Osteocyte (in vitro differentiated cells): ENCODE measurements at places on chromosomes 4 and X. TPM values are rescaled to one million over a fixed set of nuclear protein-coding genes. Genes with fewer than 3 reads are reported as not detected.
A peak's percentile ranks its signal among the peaks of the same experiment; 100 is the strongest.

The DIPK2B gene
- not detected in 2 replicates for total RNA-seq

DNA sequence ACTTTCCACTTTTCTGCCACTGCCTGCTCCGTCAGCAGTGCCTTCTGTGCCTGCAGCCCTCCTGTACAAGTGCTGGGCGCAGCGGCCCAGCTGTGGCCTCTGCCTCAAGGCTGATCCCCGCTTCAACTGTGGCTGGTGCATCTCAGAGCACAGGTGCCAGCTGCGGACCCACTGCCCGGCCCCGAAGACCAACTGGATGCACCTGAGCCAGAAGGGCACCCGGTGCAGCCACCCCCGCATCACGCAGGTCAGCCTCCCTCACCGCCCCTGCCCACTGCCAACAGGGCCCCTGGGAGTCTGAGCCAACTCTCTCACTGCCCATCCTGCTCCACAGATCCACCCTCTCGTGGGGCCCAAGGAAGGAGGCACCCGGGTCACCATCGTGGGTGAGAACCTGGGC lies 7.5 kb downstream of the PLXNA3 start:
- no peak overlapping the region for H3K4me3 ChIP-seq
- peaks cover 16% of the 10 kb centered on the region for H3K36me3 ChIP-seq
- DNase-seq = no peak

The VCX3A gene
- total RNA-seq = 0.63 and 0.67 TPM in 2 replicates

The LRRC66 gene
- 0.67 and 0.73 TPM in 2 replicates for total RNA-seq

DNA sequence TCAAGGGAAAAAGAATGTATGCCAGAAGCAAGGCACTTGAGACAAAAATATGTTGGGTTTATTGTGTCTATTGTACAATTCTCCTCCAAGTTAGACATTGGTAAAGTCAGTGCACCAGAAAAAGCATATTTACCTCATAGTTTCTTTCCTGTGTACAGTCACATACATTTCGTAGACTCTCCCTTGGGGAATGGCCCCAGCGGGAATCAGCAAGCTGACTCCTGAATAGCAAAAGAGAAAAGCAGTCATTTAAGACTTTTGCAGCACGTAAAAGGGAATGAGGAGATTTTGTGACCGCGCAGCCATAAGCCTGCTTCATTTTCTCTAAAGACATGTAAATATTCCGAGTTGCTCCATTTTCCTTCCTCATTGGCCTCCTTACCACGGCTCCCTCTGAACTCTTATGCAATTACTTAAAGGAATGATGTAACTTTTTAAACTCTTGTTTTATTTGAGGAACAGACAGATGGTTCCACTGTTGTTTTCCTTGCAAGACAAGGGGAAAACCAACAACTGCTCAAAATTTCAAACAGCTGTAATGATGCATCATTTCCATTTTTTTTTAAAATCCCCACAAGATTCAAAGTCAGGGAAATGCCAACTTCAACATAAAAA lies 332.7 kb downstream of the UNC5C start:
- peaks cover 10% of the 10 kb centered on the region for H3K4me1 ChIP-seq
- H3K36me3 ChIP-seq = no peaks in the 10 kb centered on the region
- no peak overlapping the region for H3K4me3 ChIP-seq

GRCh38 chrX:148811236-148811635 lies 310.8 kb downstream of the AFF2 start:
- H3K27ac ChIP-seq = no peak overlapping the region
- no peaks in the 10 kb centered on the region for H3K27me3 ChIP-seq
- DNase-seq = no peak
- H3K4me3 ChIP-seq = no peak overlapping the region

The FOXR2 gene
- not detected in 2 replicates for total RNA-seq

- no peak for DNase-seq
- H3K27ac ChIP-seq = no peak overlapping the region
- H3K4me1 ChIP-seq = no peaks in the 10 kb centered on the region
- H3K36me3 ChIP-seq = no peaks in the 10 kb centered on the region
- H3K4me3 ChIP-seq = no peak overlapping the region
- H3K27me3 ChIP-seq = peaks cover 4% of the 10 kb centered on the region
These were observed 222.1 kb downstream of the LDB2 start for GRCh38 chr4:16676230-16676770.

The PASD1 gene
- not detected in 2 replicates for total RNA-seq

- H3K4me3 ChIP-seq = peak overlapping the region; percentile 15
- H3K36me3 ChIP-seq = peaks cover 3% of the 10 kb centered on the region
- no peaks in the 10 kb centered on the region for H3K27me3 ChIP-seq
- H3K4me1 ChIP-seq = peaks cover 11% of the 10 kb centered on the region
- peak overlapping the region; percentile 61 for H3K27ac ChIP-seq
These were observed 13.1 kb downstream of the RP2 start for GRCh38 chrX:46849933-46850332.

DNA sequence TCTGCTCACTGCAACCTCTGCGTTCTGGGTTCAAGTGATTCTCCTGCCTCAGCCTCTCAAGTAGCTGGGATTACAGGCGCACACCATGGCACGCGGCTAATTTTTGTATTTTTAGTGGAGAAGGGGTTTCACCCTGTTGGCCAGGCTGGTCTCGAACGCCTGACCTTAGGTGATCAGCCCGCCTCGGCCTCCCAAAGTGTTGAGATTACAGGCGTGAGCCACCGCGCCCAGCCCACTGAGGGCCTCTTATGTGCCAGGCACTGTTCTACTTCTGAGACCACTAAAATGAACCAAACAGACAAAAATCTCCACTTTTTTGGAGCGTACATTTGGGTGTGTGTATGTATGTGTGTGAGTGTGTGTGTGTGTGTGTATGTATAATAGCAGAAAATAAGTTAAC lies 117.2 kb upstream of the H2AZ1 start:
- no peak for DNase-seq
- H3K27me3 ChIP-seq = no peaks in the 10 kb centered on the region
- peaks cover 2% of the 10 kb centered on the region for H3K4me1 ChIP-seq
- H3K27ac ChIP-seq = no peak overlapping the region
- H3K4me3 ChIP-seq = no peak overlapping the region

DNA sequence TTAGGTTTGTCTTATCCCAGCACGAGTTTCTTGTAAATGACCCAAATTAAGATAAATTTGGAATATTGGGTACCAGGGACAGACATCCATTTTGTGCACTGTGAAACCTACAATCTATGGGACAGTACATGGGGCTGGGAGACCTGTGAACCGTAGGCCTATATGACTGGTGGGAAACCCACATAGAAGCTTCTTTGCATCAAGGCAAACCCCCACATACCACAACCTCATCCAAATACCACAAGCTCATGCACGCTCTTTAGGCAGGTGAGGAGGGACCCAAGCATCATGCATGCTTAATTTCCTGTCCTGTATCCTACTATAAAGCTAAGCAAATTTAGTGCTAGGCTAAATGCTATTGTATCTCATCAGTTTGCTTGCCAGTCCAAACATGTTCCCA lies 47.8 kb downstream of the NIPAL1 start:
- no peaks in the 10 kb centered on the region for H3K36me3 ChIP-seq
- H3K4me3 ChIP-seq = no peak overlapping the region
- DNase-seq = no peak
